ENCODE measurements at places on chromosomes 11 and 22.

DNA sequence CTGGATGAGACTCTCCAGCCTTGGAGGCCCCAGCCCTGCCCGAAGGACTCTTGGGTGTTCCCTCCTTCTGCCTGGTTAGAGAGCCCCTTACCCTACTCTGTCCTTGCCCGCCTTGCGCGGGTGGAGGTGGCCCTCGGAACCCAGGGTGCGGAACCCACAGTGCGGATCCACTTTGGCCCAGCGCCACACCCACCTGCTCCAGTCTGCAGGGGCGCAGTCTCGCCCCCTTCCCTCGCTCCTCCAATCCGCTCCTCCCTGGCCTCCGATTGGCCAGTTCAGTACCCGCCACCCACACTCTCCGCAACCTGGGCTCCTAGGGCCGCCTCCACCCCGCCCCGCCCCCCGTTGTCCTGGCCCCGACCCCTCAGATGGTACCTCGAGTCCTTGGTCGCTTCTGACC lies 2.4 kb downstream of the CAPN1 start:
- no peak for DNase-seq

DNA sequence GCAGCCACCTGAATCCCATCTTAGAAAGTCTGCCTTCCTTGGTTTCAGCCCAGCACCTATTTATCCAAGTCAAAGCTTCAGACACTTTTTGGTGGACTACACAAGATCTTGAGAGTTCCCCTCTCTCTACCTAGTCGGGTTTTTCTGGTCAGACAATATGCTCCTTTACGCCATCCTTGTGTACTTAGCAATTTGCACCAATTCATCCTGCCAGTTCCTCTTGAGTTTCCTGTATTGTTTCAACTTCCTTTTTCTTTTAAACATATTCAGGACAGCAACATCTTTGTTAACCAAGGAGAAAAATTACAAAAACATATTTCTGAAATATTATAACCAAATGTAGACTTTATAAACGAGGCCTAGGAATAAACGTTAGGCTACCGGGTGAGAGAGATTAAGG lies 368.2 kb upstream of the CADM1 start:
- no peak for DNase-seq

GRCh38 chr11:64585150-64585549 lies 5.9 kb upstream of the SLC22A12 start:
- no peak for DNase-seq

GRCh38 chr11:18310800-18311340 lies 11.1 kb downstream of the HPS5 start:
- DNase-seq, result peak; percentile 39

DNA sequence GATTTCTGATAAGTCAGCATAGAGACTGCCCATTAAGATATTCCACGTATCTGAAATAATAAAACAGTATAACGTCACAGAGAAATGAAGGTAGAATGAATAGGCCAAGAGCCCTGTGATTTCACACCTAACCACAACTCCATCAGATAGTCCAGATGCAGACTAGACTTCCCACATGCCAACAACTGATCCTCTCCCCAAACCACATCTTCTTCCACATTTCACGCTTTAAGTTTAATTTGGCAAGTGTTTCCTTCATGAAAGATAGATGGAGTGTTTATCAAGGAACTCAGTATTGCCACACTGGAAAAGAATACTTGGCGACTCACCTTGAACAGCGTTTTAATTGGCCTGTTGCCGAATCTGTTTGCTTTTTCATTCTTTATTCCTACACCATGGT lies 81.5 kb downstream of the MUC15 start:
- no peak for DNase-seq

- DNase-seq, result no peak
These were observed 27.6 kb upstream of the LRRC10B start for GRCh38 chr11:61480994-61481335.

DNA sequence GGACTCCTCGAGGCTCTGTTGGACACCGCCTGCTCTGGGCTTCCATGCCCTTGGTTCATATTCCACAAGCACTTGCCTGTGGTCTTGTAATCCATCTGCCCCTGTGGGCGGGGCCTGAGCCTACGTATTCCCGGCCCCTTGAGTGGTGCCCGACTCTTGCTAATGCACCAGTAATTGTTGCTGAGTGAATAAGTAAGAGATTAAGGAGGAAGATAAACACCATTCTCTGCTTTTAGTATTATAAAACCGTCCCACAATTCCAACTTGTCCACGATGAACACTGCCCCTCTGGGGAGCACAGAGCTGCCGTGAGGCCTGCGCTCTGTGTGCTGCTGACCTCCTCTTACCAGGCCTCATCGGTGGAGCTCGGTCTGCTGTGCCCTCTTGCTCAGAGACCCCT lies 50.3 kb downstream of the MICAL2 start:
- no peak for DNase-seq

DNA sequence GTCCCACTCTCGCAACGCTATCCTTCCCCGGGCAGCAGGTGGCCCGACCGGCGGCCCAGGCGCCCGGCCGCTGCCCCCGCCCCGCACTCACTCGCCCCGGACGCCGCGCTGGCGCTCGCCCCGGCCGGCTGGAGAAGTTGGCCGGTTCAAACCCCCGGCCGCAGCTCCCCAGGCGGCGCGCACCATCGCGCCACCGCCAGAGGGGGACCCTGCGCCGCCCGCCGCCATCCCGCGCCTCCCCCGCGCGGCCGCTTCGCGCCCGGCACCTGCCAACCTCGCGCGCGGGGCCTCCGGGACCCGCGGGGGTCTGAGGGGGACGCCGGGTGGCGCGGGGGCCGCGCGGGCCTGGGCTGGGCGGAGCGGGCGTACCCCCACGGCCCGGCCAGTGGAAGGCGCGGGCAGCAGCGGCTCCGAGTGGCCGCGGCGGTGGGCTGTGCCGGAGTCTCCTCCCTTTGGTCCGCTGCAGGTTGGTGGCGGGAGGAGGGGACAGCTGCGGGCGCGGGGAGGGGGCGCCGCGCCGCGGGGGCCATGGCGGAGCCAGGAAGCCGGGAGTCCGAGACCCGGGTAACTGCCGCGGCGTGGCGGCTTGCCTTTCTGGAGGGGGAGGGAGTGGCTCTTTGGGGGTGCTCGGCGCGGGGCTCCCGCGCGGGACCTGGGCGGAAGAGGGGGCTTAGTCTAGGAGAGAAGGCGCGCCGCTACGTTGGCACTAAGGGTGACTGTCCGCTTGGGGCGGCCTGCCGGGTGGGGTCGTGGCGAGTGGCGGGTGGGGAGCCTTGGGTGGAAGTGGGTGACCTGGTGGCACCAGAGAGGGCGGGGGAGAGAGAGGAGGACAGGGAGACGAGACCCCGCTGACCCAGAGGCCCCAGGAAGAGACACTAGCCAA lies at the start of the genes MPST and TST:
Gene MPST, plus strand, starts transcription at position 434 of the 883 bp plus-strand sequence. Its CDS starts 95 bp downstream, at position 529.
Gene TST, minus strand, starts transcription at position 139 of the 883 bp plus-strand sequence. CDS start 715 bp downstream, outside the sequence.
- DNase-seq, result peak; percentile 69

DNA sequence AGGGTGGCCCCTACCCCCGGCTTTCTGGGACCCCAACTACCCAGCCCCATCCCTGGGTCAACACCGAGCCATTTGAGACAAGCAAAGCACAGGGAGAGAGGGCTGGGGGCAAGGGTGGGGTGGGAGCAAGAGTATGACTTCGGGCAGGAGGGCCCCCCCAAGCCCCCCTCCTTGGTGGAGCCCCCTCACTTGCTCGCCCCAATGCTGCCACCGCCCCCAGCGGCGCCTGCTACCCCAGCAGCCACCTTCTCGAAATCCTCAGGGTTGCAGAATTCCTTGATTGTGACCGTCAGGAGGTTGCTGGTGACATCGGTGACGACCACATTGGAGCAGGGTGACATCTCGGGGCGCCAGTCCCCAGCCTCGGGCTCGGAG lies 6.0 kb downstream of the CBX6 start:
- DNase-seq, result no peak

DNA sequence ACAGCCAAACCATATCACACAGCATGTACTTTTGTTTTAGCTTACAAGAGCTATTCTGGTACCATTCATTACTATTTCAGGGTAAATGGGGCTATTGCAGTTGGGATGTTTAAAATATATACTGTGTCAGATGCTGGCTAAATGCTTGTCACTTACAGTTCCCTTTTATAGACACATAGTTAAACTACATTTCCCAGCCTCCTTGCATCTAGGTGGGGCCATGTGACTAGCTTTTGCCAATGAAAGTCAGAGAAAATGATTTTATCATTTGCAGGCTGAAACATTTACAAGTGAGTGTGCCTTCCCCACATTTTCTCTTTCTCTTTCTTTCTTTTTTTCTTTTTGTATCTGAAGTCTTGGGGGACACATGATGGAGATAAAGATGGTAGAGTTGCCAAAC lies 7.8 kb upstream of the IFTAP start:
- no peak for DNase-seq

DNA sequence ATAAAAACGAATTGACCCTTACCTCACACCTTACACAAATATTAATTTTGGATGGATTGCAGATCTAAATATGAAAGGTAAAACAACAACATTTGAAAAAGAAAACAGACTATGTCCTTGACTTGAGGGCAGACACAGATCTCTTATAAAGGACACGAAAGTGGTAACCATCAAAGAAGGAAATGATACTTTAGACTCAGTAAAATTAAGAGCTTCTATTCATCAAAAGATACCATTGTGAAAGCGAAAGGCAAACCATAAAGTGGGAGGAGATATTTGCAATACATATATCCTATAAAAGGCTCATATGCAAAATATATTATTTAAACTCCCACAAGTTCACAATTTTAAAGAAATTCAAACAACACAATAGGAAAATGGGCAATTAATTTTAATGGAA lies 5.0 kb downstream of the HEPACAM start:
- no peak for DNase-seq

GRCh38 chr22:19287889-19288288 lies 3.6 kb downstream of the CLTCL1 start:
- peak; percentile 75 for DNase-seq

- DNase-seq, result peak; percentile 36
These were observed 363.1 kb downstream of the MN1 start for GRCh38 chr22:27438271-27438980.

DNA sequence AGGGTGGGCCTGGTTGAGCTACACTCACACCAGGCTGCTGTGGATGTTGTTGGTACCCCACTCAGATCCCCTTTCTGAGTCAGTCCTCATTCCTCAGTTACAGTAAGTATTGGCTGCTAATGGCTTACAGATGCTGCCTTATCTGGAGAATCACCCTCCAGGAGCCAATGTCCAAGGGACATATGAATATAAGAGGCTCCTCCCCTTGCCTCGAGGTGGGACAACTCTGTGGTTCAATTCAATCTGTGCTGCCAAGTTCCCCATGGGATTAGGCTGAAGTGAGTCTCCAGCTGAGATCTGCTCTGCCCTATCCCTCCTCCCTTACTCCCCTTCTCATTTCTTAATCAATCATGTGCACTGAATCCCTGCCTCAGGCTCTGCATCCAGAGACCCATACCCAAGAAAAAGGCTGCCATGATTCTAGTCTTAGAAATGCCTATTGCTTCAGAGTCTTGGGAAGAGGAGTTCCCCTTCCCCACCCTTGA lies 168.8 kb upstream of the SYT13 start:
- peak; percentile 9 for DNase-seq

DNA sequence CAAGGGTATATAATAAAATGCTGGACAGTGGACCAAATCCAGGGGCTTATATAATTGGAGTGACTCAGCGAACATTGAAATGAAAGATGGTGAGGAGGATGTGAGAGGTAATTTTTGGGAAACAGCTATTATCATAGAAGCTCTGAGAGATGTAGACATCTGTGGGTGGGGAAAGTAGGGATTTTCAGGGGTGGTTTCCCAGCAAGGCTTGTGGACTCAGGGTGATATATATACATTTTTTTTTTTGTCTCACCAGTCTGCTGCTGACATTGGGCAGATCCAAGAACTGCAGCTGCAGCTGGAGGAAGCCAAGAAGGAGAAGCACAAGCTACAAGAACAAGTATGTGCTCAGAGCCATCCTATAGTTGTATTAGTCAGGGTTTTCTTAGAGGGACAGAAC lies 208.1 kb downstream of the MYO18B start:
- DNase-seq, result no peak

DNA sequence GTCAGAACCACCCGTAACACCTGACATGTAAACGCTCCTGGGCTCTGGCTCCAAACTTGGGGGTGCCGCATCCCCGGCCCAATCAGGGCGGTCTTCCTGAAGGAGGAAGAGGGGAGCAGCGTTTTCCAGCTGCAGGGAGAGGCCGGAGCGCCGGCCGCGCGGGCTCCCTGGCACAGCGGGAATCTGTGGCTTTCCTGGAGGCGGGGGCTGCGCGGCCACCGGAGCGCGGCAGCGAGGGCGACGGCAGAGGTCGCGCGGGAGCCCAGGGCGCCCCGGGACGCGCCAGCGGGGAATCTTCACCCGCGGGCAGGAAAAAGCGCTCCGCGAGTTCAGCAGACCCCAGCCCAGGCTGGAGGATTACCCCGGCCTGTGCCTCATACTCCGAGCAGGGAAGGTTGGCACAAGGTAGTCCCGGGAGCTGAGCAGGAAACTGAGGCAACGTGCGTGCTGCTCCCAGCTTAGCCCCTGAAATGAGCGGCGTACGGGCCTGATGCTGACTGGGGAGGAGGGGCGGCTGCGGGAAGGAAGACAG lies 600 bp upstream of the ESAM start:
- DNase-seq, result no peak

GRCh38 chr22:35313311-35314121 lies 13.8 kb downstream of the TOM1 start:
- peak; percentile 91 for DNase-seq

DNA sequence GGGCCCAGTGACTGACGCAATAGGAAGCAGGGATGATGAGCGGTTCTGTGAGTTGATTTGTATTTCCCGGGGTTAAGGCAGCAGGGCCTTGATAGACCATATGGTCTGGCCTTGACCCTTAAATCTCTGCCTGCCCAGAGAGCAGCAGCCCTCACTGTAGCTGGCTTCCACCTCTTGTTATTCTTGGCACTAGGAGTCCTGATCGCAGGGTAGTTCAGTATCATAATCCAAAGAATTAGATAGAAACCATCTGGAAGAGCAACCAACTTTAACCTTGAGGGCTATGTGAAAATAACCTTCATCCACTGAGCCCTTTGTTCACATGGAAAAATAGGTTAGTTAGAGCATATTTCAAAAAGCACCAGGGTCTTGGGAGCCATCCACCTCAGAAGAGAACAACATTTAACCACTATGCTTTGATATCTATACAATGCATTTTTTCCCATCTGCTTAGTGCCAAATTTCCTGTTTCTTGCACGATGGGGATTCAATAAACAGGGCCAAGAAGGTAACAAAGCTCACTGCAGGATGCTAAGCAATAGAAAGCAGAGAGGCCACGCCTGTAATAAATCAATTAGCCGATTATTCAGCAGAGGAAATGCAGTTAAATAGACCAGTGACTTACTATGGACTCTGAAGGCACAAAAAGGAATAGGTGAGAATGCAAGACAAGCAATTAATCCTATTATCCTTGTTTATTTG lies 761.3 kb downstream of the OPCML start:
- peak; percentile 7 for DNase-seq

GRCh38 chr11:110921742-110922521 lies 209.7 kb upstream of the ARHGAP20 start:
- DNase-seq, result peak; percentile 56
